ENCODE measurements at places on chromosomes 5 and 9.

DNA sequence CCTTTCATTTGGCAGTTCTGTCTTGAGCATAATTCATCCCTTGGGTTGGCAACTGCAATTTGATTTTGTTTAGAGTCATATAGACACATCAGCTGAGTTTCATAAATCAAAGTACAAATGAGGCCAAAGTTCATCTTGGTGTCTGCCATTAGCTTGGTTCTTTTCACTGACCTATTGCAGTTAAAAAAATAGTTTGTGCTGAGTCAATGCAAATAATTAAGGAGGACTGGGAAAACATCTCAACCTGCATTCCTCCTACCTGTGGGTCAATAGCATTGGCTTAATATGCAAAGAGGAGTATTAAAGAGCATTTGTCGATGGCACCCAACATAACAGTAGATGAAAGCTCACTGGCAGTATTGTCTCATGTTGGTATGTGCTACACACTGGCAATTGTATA lies 1.6 kb downstream of the PKD2L2 start:
- DNase-seq, result no peak

DNA sequence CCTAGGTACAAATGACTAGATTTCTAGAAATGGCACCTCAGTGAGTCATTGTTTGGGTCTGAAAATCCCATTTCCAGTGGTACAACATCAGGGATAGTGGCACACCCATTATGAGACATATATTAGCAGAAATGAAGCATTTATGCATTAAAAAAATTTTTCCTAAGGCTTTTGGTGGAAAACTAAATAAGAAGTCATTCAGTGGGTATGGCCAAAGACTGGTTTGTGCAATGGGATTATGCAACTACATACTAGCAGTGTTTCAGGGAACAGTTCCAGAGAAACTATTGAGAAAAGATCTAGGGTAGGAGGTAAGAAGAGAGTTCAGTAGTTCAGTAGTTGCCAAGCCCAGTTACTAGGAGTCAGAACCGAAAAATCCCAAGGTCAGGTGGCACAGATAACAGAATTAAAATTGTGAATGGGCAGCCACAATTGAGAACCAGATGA lies 106.5 kb upstream of the HAPLN1 start:
- DNase-seq, result no peak

GRCh38 chr5:14109041-14109747 lies 33.9 kb upstream of the TRIO start:
- DNase-seq, result no peak

DNA sequence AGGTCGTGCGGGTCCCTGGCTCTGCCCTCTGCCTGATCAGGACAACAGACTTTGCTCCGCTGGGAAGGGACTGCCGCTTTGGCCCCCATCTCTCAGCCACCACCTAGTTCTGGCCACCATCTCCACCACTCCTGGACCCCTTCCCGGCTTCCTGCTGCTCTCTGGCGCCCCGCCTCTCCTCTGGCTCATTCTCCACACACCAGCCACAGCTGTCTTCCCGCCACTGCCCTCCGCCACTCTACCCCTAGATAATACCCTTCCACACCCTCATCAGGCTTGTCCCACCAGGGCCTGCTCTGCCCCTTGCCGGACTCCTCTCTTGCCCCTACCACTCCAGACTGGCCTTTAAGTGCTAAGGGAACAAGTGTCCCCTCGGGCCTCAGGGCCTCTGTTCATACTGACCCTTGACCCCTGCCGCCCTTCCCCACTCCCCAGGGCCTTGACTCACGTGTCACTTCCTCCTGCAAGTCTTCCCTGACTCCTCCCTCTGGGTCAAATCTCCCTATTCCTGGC lies 3.0 kb upstream of the CDX1 start:
- no peak for DNase-seq

- no peak for DNase-seq
These were observed 4.7 kb downstream of the APC start for GRCh38 chr5:112742424-112742823.

DNA sequence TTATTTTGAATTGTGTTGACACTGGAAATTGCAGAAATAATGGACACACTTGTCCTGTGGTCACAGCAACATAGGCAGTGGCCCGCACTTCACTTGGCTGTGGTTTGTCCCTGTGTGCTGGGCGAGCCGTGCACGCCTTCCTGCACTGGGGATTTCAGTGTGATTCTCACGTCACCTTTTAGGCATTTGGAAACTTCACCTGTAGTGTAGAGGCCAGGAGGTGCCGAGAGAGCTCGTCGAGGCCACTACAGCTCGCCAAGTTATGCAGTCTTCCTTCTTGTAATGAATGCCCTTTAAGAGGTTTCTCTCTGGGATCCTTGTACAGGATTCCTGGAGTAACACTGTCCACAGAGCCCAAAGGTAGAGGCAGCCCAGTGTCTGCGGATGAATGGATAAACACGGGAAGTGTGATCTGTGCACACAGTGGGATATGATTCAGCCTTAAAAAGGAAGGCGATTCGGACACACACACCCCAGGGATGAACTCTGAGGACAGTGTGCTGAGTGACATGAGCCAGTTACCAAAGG lies 14.7 kb downstream of the TRAF2 start:
- no peak for DNase-seq

- no peak for DNase-seq
These were observed 93.4 kb upstream of the KIF2A start for GRCh38 chr5:62212648-62213047.

DNA sequence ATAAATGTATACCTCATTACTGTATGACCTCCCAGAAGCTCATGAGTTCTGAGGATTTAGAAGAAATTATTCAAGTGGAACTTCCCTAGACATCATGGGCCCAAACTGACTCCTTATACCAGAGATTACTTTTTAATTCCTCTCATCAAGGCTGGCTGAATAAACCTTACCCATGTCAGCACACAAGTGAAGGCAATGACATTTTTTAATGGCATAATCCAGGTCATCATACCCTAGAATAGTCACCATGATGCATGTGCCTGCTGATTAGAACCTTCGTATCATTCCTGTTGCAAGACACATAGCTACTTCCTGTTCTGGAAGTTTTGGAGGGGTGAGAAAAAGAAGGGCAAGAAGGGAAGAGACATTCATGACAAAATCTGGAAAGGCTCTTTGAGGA lies 49.8 kb upstream of the IFNK start:
- no peak for DNase-seq

- DNase-seq, result no peak
These were observed 89.2 kb downstream of the TEK start for GRCh38 chr9:27198190-27198589.

DNA sequence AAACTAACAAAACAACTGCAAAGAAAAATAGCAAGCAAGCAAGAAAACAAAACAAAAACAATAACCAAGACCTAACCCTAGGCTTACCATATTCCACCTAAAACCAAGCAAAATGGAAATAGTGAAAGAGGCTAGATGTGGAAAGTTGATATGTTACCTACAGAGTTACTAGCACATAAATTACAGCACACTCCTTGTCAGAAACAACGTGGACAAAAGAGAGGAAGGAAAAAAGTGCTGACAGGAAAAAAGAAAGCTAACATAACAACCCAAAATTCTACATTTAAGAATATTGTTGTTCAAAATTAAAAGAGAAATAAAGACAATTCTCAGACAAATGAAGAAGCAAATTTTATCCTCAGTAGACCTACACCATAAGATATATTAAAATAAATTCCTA lies 812.8 kb upstream of the NUDT12 start:
- no peak for DNase-seq

GRCh38 chr5:157108976-157109375 lies at the start of gene HAVCR2:
HAVCR2 (minus strand) TSS chr5:157109044; CDS start chr5:157108983, 61 bp downstream.
- DNase-seq, result no peak

DNA sequence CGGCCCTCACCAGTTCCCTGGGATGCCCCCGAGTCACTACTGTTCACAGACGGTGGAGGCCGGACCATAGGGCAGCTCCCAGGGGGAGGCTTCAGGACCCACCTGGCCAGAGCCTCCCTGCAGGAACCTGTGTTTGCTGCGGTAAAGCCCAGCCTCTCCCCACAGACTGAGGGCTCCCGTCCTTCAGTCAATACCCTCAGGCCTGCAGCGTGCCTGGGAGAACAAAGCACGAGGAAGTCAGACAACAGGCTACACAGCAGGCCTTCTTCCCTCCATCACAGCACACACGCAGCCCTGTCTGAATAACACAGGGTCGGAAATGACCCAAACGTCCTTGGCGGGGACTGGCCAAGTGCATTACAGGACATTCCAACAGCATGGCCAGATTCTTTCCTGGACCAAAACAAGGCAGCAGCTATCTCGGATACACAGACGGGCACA lies 34.4 kb downstream of the COL23A1 start:
- no peak for DNase-seq

- no peak for DNase-seq
These were observed 10.1 kb downstream of the SELENOP start for GRCh38 chr5:42801516-42802166.

GRCh38 chr5:85049020-85049419 lies 664.3 kb upstream of the EDIL3 start:
- no peak for DNase-seq

DNA sequence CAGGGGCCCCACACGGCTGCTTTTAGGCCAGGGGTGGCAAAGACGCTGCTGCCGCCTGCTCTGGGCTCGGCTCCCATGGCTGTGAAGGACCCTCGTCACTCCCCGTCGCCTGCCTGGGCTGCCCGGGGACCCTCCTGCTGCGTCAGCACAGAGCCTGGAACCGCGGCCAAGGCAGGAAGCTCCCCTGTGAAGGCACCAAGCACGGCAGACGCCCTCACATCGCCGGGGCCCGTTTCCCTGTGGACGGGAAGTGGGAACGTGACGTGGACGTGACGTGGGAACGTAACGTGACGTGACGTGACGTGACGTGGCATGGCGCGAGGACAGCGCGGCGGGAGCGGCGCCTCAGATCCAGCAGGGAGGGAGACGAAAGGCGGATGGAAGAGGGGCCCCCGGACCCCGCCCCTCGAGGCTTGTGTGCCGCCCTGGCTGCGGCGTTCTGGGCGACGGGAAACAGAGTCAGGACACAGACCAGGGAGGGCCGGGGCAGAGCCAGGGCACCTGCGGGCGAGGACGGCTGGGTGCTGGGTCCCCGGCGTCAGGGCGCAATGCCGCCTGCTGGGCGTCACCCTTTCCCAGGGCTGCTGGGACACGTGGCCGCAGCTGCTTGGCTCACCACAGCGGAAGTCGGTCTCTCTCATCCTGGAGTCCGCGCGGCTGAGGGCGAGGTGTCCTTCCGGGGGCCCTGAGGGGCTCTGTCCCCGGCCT lies 53.1 kb downstream of the MRPL36 start:
- DNase-seq, result no peak

GRCh38 chr5:178383301-178383918 lies 150.8 kb upstream of the PHYKPL start:
- no peak for DNase-seq

DNA sequence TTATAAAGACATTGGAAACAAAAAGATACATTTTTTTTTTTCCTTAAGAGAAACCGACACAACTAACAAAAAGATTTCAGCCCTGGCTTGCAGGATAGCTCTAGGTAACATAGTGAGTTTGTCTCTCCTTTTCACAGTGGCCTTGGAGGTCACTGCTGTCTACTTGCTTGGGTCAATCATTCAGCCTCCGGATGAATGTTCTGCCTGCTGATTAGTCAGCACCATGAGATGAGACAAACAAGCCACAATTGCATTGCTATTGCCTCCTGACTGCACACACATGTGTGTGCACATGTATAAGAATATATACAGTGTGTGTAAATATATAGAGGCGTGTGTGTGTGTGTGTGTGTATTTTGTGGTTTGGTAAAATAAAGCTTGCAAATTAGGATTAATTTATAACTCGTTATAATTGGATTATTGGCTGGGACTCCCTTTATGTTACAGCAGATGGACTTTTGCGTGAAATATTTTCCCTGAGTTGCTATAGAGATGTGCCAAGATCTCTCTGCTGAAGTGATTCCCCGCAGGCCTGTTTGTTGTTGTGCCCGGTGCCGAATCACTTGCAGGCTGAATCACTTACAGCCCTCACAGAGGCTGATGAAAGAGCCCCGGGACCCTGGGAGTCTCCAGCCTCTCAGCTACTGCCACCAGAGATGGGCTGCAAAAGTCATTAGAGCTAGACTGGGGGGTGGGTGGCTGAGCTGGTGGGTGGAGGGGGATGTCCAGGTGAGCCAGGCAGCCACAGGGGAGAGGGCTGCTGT lies 161.2 kb downstream of the FGF18 start:
- DNase-seq, result no peak

GRCh38 chr9:33186457-33187168 lies 19.5 kb upstream of the B4GALT1 start:
- DNase-seq, result no peak

DNA sequence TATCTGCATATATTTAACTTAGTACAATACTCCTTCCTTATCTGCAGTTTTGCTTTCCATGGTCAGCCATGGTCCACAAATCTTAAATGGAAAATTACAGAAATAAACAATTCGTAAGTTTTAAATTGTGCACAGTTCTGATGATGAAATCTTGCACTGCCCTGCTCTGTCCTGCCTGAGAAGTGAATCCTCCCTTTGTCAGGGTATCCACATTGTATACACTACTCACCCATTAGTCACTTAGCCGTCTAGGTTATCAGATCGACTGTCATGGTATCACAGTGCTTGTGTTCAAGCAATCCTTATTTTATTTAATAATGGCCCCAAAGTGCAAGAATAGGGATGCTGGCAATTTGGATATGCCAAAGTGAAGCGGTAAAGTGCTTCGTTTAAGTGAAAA lies 8.3 kb upstream of the YTHDC2 start:
- no peak for DNase-seq

- DNase-seq, result no peak
These were observed 14.6 kb downstream of the RETREG1 start for GRCh38 chr5:16602182-16602581.

- DNase-seq, result no peak
These were observed 332.8 kb upstream of the PTGER4 start for GRCh38 chr5:40346901-40347300.

GRCh38 chr5:130708754-130709153 lies 456.3 kb downstream of the HINT1 start:
- no peak for DNase-seq

- DNase-seq, result peak; percentile 41
These were observed at the start of gene ABCA1 for GRCh38 chr9:104927912-104928740. ABCA1 (minus strand) TSS chr9:104928155; CDS start chr9:104903679, 24,476 bp downstream.

DNA sequence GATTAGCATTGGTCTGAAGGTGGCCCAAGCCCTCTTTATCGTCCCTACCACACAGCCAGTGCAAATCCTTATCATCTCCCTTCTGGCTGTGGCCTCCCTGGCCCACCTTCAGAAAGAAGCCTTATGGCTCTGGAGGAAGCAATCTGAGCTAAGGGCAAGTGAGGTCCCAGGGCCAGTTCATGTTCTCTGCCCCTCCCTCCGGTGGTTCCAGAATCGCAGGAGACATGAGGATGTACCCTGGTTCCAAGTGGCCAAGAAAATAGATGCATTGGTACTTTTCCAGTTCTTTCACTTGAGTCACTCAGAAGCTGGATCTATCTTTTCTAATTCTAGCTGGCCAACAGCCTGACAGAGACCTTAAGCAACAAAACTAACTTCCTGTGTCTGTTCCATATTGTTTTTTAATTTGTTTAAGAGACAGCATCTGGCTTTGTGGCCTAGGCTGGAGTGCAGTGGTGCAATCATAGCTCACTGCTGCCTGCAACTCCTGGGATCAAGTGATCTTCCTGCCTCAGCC lies 60.7 kb downstream of the LHFPL2 start:
- DNase-seq, result no peak

- DNase-seq, result peak; percentile 11
These were observed 49.5 kb upstream of the SUSD1 start for GRCh38 chr9:112224401-112225289.

GRCh38 chr9:90099262-90099963 lies 494.6 kb downstream of the GADD45G start:
- no peak for DNase-seq

Data from HFF-Myc (cell line).